Pancreas (tissue), 10 donors: ENCODE measurements at places on chromosomes 4 and X.

GRCh38 chrX:97399400-97399799, 515.7 kb downstream of the RPA4 start:
- DNase-seq, result no peak

- DNase-seq, result no peak
Observed at GRCh38 chr4:66602622-66603021, 932.3 kb upstream of the EPHA5 start.

- no peak for DNase-seq
Observed at GRCh38 chrX:33188286-33188685, 23.1 kb downstream of the DMD start.

DNA sequence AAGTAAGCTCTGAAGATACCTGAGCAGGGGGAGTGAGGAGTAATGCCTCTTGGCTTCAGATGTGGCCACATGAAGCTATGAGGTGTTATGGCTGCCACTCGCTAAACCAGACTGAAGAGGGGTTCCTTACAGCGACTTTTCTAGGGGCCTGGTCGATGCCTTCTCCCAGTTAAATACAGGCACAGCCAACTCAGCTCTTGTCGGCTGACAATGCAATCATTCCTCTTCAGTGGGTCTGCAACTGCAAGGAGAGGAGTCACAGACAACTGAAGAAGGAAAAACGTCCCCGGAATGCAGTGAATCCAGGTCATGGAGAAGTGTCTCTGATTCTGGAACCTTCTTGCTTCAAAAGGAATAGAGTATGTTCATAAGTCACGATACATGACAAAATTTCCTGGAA, 106.4 kb downstream of the RNF150 start:
- DNase-seq, result no peak

DNA sequence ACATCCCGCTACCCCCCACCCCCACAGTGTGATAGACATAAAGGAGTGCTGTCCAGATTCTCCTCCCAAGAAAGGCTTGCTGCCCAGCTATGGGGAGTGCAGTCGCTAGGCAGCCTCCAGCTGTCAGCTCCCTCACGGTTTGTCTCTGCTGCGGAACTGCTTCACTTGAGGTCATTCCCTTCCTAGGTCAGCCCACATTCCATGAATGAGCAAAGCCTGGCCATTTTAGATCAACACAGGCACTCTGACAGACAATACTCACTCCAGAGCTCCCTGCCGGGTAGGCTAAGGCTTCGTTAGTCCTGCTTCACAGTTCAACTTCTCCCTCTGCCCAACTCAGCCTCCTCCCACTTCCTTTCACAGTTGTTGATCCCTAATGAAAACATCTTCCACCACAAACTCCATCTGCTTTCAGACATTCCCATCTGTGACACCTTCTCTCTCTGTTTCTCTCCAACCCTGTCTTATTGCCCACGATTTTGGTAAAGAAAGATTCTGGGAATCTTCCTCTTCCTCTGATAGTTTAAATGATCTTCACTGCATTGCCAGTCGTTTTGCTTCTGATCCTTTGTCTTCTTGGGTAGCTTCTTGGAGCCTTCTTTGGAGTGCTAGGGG, 318.9 kb upstream of the F9 start:
- no peak for DNase-seq

DNA sequence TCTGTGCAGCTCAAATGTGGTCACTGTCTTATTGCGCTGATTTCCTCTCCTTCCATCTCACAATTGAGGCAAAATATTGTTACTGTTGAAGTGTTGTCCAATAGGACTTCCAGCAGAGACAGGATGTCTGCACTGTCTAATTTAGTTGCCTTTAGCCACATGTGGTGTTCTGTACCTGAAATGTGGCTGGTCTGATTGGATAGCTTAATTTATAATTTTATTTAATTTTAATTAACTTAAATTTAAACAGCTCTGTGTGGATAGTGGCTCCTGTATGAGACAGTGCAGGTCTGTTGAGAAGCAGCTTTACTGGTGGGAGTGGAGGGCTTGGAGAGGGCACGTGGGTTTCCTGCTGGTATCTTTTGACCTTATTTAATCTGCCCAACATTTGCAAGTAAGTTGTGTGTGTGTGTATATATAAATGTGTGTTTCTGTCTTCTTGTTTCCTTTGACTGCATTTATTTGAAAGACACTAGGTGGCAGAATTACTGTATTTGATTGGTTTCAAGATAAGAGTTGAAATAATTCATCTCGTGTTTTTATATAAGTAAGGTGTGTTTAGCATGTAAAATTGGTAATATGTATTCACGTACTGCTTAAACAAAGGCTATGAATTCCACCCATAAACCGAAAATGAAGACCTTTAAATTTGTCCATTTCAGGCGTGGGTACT, 55.3 kb upstream of the MSANTD1 start:
- DNase-seq, result no peak

DNA sequence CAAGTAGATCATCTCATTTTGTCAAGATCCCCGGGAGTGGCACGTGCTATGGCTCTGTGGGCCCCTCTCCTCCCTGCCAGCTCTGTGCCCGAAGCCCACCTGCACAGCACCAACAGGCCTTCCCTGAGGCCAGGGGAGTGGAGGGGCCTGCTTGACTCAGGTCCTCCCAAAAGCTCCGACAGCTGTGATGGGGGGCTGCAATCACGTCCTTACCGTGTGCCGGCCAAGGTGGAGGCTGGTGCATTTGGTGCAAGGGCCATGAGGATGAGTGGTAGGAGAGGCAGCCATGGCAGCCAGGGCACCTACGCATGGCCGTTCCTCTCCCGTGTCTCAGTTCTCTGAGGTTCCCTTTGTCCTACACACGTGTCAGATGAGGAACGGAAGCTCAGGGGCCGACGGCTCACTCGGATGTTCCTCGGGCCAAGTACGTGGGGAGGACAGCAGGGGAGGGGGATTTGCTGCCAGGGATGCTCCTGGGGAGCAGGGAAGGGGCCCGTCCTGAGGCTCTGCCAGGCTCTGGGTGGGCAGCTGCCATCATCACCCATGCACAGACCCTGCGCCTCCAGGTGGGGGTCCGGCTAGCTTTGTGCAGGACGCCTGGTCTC, 95.8 kb downstream of the HMX1 start:
- DNase-seq, result no peak
